ENCODE measurements at places on chromosomes 6 and 20. TPM values are rescaled to one million over a fixed set of nuclear protein-coding genes. Genes with fewer than 3 reads are reported as not detected.
A peak's percentile ranks its signal among the peaks of the same experiment; 100 is the strongest.

- no peak for DNase-seq
Measured at GRCh38 chr6:154298297-154298696, 58.3 kb downstream of the IPCEF1 start.

DNA sequence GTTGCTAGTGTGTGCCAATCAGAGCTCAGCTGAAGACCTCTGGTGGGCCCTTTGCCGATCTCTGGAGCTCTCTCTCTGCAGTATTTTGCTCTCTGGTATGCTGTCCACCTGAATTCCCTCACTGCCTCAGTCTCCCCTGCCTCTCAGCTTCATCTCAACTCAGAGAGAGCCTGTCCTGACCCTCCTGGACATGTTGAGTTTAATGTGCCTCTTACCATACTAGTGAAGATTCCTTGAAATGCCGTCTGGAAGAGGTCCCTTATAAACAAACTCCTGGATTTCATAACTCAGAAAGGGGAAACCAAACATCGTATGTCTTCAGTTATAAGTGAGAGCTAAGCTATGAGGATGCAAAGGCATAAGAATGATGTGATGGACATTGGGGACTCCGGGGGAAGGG is 231.1 kb upstream of the ZNF217 start:
- no peak for DNase-seq

- no peak for DNase-seq
Measured at GRCh38 chr20:47941869-47942268, 156.6 kb upstream of the SULF2 start.

THBS2 gene
- 26.4 TPM for total RNA-seq

DNA sequence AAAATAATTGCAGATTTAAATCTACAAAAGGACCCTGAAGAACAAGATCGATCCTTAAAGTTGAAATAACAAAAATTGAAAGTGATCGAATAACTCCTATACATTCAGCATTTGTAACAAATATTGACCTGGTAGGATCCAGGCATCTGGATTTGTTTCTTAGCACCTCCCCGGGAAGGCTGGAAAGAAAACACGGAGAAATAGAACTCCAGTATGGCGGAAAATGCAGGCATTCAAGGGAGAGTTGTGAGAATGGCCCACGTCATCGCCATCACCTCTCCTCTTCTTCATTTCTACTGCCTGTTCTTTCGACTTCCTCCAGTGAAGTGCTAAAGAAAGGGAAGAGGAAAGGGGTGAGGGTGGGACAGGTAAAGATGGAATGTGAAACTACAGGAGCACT is 242.3 kb upstream of the TFAP2D start:
- no peak for DNase-seq

DNA sequence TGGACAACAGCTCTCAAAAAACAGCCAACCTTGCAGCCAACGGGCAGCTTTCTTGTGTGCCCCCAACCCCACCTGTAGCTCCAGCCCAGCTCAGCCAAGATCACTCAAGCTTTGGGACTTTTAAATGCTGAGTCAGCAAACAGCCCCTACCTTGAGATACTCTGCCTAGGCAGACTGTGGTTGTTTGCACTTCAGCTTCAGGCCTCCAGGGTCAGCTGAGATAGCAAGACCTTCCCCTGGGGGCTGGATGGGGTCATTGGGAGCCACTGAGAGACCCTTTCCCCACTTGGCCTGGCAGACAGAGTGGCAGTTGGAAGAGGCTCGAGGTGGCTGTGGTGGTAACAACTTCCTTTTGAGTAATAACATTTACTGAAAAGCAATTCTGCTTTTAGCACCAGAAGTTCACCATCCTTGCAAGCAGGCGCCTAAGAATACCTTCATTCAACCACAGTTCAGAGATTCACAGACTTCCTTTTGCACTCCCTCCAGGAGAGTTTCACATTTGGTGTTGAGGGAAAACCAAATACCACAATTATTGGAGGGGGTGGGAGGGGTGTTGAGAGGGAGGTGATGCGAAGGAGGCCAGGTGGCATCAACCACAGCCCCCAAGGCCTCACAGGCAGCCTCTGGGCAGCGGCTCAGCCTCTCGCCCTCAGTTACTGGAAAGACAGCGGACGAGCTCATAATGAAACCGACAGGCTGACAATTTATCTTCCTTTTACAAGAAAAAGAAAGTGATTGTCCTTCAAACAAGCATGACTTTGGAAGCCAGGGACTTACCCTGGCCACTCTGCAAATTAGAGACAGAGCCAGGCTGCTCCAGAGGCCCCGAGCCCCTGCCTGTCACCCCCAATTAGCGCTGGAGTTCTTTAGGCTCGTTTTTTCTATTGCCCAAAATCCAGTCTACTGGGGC is 148.1 kb downstream of the CEBPB start:
- no peak for DNase-seq

- DNase-seq = peak; percentile 55
Measured at GRCh38 chr6:18507018-18507415, 119.9 kb downstream of the RNF144B start.

- DNase-seq = no peak
Measured at GRCh38 chr6:15755526-15755925, 92.7 kb upstream of the DTNBP1 start.

GRCh38 chr6:24649691-24650090 is 3.7 kb upstream of the KIAA0319 start:
- no peak for DNase-seq

GRCh38 chr6:159118924-159119323 is 50.3 kb upstream of the FNDC1 start:
- DNase-seq = no peak

LYRM2 gene
- 18.9 TPM for total RNA-seq

- no peak for DNase-seq
Measured at GRCh38 chr6:151325075-151326050, 66.0 kb downstream of the ZBTB2 start.

DNA sequence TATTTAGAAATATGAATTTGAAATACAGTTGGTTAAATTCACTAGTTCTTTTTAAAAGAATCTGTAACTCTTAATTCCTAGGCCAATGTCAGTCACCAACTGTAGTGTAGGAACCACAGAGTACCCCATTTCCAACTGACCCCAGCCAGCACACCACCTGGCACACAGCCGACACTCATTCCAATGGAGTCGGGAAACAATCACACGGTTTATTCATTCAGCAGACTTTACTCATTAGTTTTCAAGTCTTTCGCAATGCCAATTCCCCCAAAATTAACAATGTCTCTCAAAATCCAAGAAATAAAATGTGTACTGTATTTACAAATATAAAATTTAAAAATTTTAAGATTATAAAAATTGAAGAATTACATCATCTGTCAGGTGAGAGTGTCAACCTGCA is 13.5 kb downstream of the ARG1 start:
- DNase-seq = no peak

GRCh38 chr6:149716181-149716963 is 1.5 kb downstream of the LATS1 start:
- DNase-seq = no peak

DNA sequence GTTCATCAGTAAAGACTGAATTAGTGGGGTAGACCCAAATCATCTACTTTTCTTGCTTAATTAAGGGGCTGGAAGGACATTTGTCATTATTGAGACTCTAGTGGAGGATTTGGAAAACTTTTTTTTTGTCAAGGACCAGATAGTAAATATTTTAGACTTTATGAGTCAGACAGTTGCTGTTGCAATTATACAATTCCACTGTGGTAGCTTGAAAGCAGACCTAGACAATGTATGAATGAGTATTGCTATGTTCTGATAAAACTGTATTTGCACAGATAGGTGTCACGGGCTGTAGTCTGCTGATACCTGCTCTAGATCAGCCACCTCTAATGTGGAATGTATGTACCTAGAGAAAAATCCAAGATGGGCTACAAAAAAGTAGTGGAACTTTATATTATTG is 175.0 kb downstream of the CARMIL1 start:
- DNase-seq = no peak

GRCh38 chr6:1689141-1689540 is 79.4 kb downstream of the FOXC1 start:
- no peak for DNase-seq

DNA sequence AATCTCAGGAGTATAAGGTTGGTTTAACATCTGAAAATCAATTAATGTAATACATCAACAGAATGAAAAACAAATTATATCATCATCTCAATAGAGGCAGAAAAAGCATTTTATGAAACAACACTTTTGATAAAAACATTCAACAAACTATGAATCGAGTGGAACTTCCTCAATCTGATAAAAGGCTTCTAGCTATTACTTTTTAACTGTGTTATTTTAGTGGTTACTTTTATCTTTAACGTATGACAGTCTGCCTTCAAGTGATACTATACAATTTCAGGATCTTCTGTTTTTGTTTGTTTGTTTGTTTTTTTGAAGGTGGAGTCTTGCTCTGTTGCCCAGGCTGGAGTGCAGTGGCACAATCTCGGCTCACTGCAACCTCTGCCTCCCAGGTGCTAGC is 73.7 kb downstream of the ZFAND3 start:
- no peak for DNase-seq

GRCh38 chr6:105317607-105318533 is 85.0 kb downstream of the PREP start:
- DNase-seq = peak; percentile 68

THBD gene
- 50.4 TPM for total RNA-seq

DNA sequence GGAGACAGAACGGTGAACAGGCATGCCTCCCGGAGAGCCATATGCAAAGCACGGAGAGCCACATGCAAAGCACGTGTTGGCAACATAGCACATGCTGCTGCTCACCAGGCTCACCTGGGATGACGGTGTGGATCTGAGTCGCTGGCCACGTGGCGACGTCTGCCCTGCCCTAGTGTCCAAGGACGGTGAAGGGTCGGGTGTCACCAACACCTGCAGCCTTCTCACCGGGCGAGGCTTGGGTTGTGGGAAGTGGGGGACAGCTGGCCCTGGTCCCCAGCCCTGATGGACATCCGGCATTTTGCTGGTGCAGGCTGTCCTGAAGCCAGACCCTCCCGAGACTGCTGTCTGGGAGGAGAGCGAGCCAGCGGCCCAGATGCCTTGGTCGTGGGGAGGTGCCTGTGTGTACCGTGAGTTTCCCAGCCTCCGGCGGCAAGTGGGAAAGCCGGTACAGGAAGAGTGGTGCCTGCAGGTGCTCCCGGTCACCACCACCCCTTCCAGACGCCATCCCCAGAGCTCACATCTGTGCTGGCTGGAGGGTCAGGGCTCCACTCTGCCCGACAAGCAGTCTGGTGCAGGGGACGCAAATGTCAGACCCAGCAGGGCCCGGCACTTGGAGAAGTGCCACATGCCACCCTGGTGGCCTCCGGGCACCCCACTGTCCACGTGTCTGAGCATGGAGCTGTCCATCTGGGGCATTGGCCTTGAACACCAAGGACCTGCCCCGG is 5.9 kb upstream of the ADRM1 start:
- DNase-seq = no peak

TTBK1 gene
- total RNA-seq = under 0.01 TPM

NKX2-2 gene
- not detected for total RNA-seq

NEURL2 gene
- 12.9 TPM for total RNA-seq

DNA sequence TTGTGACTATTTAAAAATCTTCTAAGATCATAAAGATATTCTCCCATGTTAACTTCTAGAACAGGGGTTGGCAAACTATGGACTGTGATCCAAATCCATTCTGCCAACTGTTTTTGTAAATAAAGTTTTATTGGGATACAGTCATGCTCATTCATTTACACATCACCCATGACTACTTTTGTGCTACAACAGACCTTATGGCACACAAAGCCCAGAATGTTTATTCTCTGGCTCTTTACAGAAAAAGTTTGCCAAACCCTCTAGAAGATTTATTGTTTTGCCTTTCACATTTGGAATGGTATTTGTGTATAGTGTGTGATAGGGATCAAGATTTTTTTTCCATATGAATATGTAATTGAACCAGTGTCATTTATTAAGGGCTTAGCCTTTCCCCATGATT is 341.7 kb downstream of the CD83 start:
- DNase-seq = no peak

DNA sequence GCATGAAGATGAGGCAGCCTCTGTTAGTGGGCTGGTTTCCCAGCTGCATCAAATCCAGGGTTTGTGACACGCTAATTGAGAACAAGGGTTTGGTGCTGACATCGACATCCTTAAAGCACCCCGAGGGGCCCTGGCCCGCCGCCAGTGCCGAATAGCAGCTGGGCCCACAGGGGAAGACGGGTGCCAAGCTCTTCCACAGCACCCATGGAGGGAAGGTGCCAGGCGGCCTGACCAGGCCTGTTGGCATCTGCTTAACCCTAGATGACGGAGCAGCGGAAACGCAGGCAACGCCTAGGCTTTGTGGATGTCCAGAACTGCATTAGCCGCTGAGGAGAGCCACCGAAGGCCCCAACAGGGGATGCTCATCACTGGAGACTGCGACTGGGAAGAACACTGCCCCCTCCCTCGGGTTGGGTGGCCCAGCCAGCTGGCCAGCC is 16.0 kb downstream of the UQCC2 start:
- no peak for DNase-seq

GRCh38 chr6:105275542-105275941 is 95.7 kb upstream of the POPDC3 start:
- DNase-seq = no peak

DNA sequence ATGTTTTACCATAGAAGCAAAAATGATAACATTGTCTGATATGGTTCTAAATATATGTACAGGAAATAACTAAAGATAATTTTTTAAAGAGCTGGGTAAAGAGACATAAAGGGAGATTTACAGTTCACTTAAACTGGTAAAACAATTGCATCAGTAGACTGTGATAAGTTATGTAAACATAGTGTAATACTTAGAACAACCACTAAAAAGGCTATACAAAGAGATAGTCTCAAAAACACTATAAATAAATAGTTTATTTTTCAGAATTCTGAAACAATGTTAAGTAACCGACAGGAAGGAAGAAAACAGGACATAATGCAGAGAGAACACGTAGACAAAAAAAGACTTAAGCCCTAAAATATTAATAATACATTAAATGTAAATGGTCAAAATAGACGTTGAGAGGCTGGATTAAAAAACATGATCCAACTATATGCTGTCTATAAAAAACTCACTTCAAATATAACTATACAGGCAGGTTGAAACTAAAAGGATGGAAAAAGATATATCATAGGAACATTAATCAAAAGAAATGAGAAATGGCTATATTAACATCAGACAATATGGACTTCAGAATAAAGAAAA is 32.7 kb upstream of the ATXN1 start:
- DNase-seq = no peak

DNA sequence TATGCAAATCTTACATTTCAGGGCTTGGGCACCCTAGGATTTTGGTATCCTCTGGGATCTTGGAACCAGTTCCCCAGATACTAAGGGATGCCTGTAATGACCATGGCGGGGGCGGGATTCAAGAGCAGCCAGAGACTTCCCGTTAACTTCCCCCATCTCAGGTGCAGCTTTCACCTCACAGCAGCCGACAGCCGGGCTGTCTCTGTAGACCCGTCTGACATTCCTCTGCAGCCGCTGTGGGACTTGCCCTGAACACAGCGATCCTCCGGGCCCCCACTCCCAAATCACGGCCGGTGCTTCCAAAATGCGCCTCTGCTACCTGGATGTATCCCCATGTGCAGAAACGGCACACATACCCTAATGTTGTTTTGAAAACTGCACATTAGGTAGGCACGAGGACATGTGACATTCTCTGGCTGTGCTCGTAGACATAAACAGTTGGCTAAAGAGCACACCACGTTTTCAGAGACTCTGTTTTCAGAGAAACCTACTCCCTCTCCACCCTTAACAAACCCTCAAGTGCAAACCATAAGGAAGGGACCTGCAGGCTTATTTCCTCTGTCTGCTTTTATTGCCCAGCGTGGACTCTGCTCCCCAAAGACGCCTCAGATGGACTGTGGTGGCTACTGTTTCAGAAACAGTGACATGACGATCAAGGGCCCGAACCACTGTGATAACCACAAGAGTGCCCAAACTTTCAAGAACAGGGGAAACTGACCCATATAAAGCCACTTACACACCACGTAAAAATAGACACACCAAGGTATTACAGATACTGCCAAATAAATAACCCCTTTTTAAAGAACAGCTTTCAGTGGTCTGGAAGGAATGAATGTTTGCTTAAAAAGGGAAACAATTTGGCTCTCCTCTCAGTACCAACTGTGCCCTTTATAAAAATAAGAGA is 72.9 kb upstream of the FOXC1 start:
- no peak for DNase-seq

Measured in esophagus muscularis mucosa (tissue), 4 donors.